ENCODE measurements at places on chromosomes 5 and 9. TPM values are rescaled to one million over a fixed set of nuclear protein-coding genes. Genes with fewer than 3 reads are reported as not detected.

Gene ZFAND5
- total RNA-seq, result 403 TPM

Gene PHYHD1
- 0.73 TPM for total RNA-seq

Gene OBP2B
- total RNA-seq, result not detected

Gene KCTD16
- under 0.01 TPM for total RNA-seq

Gene PPP2R2B
- total RNA-seq, result 5.4 TPM

Data from mononuclear cell (primary cell).